Right lobe of liver (tissue), 6 donors: ENCODE measurements at places on chromosomes 1 and 21. TPM values are rescaled to one million over a fixed set of nuclear protein-coding genes. Genes with fewer than 3 reads are reported as not detected.

Gene GUCA2B
- total RNA-seq = 1.8 TPM

Gene HRNR
- total RNA-seq = not detected

Gene LEMD1
- not detected for total RNA-seq

Gene CHI3L1
- total RNA-seq = 45.2 TPM

- no peak for DNase-seq
Observed at GRCh38 chr1:105317976-105318375, 1568.3 kb downstream of the AMY1C start.

- DNase-seq = no peak
Observed at GRCh38 chr21:44405091-44405947, 50.0 kb upstream of the LRRC3 start.

- DNase-seq = no peak
Observed at GRCh38 chr1:33384040-33384812, 46.7 kb downstream of the PHC2 start.

DNA sequence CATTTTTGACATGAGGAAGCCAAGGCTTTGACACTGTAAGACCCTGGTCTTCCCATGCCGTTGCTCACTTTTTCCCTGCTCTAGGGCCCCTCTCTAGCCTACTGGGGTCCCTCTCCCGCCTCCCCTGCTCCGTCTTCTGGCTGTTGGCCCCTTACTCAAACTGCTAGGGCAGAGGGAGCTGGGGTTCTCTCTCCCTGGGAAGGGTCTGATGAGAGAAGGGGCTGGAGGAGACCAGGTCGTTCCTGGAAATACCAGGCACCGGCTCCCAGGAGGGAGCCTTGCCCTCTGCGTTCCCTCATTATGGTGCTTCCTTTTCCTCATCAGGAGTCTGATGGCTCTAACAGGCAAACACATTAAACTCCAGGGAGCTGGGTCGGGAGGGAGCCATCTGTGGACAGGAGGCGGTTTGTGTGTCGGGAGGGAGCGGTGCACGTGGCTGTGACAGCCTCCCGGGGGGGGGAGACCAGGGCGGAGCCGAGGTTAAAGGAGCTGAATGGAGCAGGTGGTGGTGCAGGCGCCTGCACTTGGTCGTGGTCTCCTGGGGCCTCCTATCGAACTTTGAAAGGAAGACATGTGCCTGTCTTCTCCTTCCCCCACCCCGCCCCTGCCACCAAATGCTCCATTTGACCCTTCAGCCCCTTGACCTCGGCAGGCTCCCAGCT lies 35.4 kb upstream of the LHX4 start:
- no peak for DNase-seq

GRCh38 chr21:18245464-18245967 lies 883 bp downstream of the CHODL start:
- no peak for DNase-seq

GRCh38 chr1:14852291-14852690 lies 253.8 kb downstream of the KAZN start:
- no peak for DNase-seq

GRCh38 chr1:199619223-199619622 lies 408.3 kb upstream of the NR5A2 start:
- DNase-seq = no peak

DNA sequence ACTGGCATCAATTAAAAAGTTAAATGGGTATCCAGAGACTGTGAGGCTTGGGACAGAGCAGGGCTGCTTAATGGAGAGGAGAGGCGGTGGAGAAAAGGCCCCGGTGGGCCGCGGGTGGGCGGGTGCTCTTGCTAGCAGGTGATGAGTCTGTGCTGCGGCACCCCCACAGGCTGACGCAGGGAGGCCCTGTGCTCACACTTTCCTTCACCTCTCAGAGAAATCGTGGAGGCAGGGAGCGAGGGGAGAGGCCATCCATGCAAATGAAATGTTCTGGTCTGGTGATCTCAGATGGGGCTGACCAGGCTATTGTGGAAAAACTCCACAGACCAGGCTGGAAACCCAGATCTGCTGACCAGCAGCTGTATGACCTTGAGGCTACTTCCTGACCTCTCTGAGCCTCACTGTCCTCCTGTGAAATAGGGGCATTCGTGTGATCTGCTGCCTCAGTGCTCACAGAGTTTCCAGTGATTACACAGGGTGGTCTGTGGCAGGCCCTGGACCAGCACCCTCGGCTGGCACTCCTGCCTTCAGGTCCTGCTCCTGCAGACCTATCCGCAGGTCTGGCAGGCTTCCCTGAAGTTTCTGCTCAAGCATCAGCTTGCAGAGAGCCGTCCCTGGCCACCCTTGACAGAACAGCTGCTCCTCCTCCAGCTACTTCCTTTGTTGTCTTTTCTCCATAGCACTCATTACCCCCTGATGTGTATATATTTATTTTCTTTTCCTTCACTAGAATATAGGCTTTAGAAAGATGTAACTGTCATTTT lies 89.2 kb downstream of the BEND5 start:
- DNase-seq = no peak

DNA sequence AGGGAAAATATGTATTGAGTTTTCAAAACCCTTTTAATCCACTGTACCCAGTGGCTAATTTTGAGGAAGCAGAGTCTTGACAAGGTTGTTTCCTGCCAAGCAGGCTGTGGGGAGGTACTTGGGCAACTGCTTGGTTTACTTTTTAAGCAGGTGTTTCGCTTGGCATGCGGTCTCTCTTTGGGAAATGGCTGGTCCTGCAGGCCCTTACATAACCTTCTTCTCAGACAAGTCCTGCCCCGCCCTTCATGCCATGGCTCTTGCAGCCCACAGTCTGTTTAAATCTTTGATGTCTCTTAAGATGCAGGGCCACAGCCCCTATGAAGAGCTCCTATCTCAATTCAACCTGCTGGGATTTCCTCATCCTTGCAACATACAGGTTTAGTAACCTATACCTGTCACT lies 36.0 kb upstream of the ABCD3 start:
- peak; percentile 66 for DNase-seq
